ENCODE measurements at places on chromosomes 16 and 17.

DNA sequence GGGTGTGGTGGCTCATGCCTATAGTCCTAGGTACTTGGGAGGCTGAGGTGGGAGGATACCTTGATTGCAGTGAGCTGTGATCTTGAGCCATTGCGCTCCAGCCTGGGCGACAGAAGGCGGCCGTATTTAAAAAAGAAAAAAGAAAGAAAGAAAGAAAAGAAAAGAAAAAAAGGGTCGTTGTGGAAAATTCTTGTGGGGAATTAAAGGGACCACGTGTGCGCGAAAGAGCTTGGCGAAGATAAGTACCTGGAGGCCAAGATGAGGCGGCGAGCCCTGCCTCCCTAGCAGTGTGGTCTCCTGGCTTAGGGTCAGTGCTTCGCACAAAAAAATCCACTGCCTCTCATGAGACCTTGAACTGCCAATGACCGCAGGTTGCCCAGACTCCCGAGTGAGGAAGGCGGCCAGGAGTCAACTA lies 728 bp upstream of the NMT1 start:
- DNase-seq = no peak

DNA sequence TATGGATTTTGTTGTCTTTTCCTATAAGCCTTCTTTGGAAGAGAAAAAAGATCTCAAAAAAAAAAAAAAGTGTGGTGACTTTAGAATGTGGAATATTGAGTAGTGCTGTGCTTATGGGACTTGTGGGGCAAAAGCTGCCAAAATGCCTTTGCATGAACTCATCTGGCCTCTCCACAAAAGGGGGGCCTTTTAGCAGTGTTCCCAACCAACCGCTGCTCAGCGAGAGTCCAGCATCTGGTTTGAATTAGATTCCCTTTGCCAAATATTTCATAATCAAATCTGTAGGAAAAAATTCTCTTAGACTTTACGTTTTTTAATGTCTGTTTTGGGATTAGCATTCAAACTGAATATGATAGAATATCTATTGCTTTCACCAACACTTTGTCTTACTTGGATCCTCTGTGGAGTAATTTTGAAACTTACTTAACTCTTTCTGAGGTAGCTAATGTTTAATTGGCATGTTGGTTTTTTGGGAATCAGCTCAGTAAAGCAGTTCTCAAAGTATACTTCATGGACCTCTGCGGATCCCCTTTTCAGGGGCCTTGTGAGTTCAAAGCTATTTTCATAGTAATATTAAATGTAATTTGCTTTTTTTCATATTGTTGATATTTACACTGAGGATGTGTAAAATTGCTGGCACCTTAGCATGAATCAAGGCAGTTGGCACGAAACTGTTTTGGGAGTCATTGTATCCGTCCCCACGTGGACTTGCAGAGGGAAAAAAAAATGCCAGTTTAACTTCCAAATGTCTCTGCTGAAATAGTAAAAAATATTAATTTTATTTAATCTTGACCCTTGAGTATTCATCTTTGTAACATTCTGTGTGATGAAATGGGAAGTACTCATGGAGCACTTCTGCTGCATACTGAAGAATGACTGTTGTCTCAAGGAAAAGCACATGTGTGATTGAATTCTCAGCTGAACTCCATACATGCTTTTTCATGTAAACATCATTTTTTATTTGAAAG lies 34.7 kb upstream of the VPS4A start:
- peak; percentile 99 for DNase-seq

DNA sequence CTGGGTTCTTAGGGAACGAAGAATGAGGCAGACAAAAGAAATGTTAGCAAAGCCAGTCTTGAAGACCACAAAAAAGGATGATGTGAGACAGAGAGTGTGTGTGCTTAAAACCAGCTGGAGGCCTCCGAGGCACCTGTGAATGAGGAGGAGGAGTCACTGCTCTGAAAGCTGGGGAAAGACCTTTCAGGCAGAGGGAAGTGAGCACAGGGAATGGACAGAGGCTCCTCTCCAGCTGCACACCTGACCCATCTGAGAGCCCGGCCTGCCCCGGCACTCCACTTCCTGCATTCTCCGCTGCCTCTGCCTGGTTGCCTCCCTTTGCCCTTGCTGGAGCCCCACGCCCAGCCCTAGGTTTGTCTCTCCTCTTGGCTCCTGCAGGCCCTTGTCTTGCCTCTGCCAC lies 55.2 kb upstream of the SREBF1 start:
- no peak for DNase-seq

GRCh38 chr16:22847100-22847499 lies 33.1 kb downstream of the HS3ST2 start:
- no peak for DNase-seq

GRCh38 chr17:46010597-46011186 lies 11.6 kb downstream of the STH start:
- no peak for DNase-seq

DNA sequence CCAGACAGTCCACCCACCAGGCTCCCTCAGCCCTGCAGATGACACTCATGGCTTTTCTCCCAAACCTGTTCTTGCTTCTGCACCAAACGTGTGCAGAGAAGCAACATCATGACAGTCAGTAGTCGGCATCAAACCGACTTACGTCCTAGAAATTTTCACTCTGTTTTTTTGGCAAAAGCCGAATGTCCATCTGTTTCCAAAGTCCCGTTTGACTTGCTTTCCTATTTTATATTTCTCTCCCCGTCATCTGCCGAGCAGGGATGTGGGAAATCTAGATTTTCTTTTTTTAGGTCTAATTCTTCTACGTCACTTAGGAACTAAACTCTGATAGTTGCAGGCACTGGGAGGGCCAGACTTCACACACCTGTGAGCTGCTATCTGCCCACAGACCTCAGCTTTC lies 104.9 kb downstream of the RMI2 start:
- DNase-seq = no peak

DNA sequence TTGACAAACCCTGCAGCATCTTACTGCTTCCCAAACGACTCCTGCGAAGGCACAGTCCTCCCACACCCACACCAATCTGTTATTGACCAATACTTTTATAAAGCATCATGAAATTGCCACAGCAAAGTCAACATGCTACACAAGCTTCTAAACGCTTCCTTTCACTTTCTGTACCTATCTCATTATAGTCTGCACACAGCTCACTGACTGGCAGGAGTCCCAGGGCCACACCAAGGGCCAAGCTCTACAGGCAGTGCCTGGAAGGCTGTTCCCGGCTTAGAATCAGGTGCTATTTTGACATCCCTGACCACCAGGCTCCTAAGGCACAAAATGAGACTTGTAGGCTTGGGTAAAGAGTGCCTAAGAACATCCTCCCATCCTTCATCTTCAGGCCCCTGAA lies 39.5 kb downstream of the USP7 start:
- DNase-seq = no peak

- no peak for DNase-seq
Measured at GRCh38 chr17:2542456-2542855, 30.8 kb upstream of the METTL16 start.

- DNase-seq = peak; percentile 95
Measured at GRCh38 chr17:35315283-35315682, 58.1 kb downstream of the SLFN11 start.

DNA sequence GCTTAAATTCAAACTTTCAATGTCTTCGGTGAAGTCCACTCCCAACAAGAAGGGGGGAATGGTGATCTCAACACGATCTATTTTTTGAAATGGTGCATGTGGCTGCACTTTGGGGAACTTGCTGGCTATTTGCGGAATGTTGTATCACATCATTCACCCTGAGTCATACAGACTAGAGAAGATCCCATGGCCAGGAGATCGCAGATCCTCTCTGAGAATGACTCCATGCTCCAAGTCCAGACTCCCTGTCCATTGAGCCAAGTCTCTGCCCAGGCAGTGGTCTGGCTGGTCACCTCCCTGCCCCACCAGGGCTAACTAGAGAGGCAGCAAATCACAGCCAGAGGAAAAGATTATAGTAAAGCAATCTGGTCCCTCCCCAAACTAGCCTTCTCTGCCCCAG lies 120.6 kb downstream of the XYLT1 start:
- DNase-seq = peak; percentile 68

GRCh38 chr17:56026915-56027314 lies 126.4 kb upstream of the ANKFN1 start:
- DNase-seq = no peak

DNA sequence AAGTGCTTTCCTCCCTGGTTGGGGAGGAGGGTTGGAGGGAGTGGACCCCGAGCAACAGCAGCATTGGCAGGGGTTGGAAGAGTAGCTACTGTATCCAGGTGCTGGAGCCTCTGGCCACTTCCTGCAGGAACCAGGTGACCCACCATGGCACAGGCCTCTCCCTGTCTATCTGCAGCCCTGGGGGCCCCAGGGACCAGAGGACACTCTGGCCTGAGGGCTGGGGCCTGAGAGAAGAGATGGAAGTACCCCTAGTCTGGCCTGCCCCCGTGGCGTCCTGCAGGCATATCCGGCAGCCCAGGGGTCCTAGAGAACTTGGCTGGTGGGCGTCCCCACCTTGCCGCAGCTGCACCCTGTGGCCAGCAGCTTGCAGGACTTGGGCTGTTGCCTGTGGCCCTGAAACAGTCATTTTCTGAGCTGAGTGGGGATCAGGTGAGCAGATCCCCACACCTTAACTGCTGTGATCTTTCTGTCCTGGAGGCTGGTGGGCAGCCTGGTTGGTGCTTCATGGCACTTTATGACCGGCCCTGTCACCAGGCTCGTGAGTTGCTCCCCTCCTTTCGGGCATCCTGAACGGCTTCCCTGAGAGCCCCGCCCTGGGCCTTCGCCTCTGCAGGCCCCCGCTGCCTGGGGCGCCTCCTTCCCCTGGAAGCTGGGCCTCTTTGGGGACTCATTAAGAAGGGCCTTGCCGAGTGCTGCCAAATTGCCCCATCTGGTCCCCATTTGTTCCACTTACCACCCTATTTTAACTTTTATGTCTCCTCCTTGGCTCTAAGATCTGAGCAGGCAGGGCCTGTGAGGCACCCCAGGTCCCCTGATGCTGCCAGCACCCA lies 298.6 kb downstream of the SEC14L1 start:
- DNase-seq = no peak

DNA sequence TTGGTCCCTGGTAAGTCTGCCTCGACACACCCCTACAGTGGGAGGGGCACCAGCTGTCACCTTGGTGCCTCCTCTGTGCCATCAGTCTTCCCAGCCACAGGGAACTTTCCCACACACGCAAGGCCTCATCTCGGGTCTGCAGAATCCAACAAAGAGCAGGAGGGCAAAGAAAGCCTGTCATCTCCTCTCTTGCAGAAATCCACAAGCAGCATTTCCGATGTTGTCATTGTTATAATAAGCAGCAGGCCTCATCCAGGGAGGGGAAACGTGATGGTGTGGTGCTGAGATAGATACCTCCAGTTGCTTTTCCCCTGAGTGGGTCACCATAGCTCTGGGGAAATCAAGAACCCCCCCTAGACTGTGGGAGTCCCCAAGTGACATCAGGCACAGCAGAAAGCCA lies 110.4 kb downstream of the CMIP start:
- no peak for DNase-seq

GRCh38 chr16:57754354-57755060 lies 18.9 kb downstream of the KATNB1 start:
- no peak for DNase-seq

DNA sequence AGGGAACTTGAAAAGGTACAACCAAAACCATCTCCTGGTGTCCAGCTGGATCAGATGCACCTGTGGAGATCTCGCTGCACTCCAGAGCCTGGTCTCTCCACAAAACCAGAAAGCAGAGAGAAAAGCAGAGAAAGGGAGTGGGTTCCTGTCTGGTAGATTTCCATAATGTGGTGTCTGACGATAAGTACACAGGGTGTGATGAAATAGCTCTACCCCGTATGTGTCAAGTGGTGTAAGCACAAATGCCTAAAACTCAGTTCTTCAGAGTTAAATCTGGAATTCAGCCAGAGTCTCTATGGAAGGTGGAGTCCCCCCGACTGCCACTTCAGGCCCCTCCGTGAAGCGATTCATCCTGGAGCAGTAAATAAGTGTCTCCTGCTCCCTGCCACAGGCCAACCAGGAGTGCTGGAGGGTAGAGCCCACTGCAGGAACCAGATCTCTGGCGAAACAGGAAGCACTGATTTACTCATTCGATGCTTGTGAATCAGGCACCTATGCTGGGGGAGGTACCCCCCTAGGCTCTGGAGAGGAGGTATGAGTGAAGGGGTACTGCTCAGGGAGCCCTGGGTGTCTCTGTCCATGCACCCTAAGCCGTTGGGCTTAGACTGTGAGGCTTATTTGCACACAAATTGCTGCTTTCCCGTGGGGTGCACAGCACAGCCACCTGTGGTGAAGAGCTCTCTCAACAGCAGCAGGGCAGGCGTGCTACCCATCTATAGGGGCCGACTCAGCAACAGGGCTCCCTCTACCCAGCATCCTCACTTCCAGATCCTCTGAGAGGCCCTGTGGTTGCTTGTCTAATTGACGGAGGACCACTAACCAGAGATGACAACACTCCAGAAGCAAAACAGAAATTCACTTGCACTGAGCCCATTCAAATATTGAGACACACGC lies 97.1 kb upstream of the MYOCD start:
- no peak for DNase-seq

DNA sequence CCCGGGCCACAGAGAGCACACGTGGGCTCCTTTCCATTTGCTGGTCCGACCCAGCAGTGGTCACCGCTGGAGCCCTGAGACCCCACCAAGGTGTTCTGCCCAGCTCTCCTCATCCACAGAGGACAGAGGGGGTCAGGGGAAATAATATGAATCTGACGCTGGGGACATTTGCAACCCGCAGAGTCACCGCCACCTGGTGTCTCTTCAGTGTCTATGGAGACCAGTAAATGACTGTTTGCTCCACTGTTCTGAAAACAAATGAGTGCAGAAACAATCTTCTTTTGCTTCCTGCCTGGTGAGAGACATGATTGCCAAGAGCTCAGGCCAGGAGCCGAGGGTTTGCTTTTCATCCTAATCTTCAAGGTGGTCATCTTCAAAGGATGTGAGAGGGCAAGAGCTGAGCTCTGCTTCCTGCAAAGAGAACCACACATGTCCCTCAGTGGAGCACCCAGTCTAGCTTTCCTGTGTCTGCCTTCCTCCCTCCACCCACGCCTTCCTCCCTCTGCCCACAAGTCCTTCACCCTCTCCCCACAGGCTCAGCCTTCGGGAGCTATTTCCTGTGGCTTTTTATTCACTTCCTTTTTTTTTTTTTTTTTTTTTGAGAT lies 14.7 kb upstream of the KLHDC4 start:
- DNase-seq = peak; percentile 44

- DNase-seq = no peak
Measured at GRCh38 chr16:782766-783403, 5.3 kb downstream of the RPUSD1 start.

DNA sequence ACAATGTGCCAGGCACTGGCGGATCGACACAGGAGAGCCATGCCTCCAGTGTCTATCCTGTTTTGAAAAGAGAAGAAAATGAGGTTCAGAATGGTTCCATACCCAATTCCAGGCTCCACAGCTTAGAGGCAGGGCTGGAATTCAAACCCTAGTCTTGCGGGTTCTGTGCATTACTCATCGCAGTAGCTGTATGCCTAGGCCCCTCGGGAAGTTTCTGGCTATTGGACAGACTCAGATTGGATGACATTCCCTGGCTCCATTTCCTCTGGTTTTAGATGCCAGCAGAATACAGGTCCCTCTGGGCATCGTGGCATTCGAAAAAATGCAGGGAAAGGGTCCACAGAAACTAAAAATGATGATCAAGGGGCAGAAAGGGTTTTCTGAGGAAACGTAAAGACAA lies 184.7 kb downstream of the COPRS start:
- DNase-seq = peak; percentile 85
